ENCODE measurements at places on chromosomes 4 and X.

GRCh38 chr4:125135652-125136051 lies 179.1 kb upstream of the FAT4 start:
- DNase-seq: no peak

DNA sequence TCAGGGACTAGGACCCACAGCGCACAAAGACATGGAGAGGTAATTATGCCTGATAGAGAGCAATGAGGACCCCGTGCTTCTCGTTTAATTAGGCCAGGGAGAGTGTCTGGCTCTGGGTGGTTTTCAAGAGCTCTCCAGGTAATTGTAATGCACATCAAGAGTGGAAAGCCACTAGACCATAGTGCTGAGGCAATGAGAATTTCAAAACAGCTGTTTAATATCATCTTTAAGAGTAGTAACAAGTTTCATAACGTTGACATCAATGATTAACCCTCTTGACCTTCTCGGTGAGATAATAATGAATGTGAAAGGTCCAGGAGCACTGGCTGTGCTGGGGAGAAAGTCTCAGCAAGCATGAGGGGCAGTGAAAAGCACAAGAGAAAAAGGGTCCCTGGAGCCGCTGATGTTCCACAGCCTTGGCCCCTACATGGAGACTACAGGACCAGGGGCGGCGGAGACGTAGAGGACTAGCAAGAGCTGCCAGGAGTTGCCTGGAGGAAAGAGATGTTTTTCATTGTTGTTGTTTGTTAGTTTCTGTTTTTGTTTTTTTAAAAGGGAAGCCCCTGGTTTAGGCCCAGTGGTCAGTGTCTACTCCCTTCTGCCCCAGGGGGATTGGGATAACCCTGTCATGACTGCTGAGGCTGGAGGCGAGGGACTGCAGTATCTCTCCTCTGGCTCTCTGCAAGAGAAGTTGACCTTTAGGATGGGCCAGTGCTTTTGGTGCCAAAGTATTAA lies 14.8 kb upstream of the CXCR3 start:
- DNase-seq: no peak

DNA sequence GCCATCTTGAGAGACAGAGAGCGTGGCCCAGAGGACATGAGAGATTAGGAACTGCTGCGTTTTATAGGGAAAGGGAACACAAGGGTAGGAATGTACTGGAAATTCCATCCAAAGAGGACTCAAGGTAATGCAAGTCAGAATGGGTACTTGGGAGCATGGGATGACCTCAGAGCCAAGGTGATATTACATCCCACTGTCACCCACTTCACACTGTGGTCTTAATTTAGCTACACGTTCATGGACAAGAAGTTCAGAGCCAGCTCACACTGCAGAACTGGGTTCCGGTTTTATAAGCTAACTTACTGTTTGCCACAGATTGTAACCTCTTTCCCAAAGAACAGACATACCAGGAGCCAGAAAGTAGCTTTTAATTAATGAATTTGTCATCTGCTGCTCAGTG lies 244.7 kb downstream of the CBR4 start:
- DNase-seq: no peak

GRCh38 chr4:139314047-139314800 lies 11.9 kb upstream of the NDUFC1 start:
- DNase-seq: no peak

GRCh38 chr4:104722467-104722866 lies 227.8 kb upstream of the CXXC4 start:
- no peak for DNase-seq

DNA sequence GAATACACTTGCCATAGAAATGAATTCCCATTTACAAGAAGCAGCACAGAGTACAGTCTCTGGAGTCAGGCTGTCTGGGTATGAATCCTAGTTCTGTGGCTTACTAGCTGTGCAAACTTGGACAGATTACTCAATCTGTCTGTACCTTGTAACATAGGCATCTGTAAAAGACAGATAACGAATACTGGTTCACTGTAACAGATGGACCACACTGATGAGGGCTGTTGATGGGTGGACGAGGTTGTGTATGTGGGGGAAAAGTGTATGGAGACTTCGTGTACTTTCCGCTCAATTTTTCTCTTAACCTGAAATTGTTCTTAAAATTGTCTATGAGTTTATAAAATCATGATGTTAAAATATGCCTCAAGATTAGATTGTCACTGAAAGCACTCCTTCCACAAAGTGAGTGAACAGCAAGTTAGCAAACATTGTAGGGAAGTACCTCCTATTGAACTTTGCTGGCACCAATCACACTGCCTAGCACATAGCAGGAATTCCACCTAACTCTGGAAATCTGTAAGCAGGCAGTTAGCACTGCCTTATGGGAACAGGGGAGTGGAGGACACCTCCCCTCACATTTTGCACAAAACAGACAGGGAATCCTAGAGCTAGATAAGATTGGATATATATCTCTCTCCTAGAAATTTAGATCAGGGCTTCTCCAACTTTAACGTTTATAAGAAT lies 6.5 kb upstream of the EXOSC9 start:
- DNase-seq: no peak

Data from retina (tissue), 1 donor.